OCI-M1 (cell line): ENCODE measurements at places on chromosomes 4 and X.

- peak; percentile 91 for DNase-seq
Observed at GRCh38 chrX:107718156-107718621, 57.4 kb downstream of the TSC22D3 start.

GRCh38 chr4:172134521-172134920, 321.3 kb downstream of the GALNTL6 start:
- DNase-seq: no peak

DNA sequence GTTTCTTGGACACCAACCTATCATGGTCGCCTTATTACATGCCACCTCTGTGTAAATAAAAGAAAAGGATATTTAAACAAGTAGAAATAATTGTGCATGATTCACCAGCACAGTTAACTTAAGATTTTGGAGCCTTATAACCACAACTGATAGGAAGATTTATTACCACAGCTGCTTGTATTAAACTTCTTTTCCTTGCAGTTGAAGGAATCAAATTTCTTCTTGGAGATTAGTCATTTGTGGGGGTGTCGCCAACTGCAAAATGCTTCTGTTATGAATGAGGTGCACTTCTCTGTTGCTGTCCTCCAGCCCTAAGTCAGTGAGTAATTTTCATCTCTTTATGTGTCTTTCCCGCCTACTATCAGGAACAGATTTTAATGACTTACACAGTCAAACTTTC, 73.3 kb downstream of the OR13H1 start:
- peak; percentile 5 for DNase-seq

DNA sequence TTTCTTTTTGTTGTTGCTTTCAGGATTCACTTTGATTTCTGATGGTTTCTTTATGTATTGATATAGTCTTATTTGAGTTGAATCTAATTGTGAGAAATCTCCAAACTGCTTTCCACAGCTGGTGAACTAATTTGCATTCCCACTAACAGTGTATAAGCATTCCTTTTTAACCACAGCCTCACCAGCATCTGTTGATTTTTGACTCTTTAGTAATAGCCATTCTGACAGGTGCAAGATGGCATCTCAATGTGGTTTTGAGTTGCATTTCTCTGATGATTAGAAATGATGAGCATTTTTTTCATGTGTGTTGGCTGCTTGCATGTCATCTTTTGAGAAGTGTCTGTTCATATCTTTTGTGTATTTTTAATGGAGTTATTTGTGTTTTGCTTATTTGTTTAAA, 1023.1 kb downstream of the SH3BGRL start:
- DNase-seq: no peak

GRCh38 chrX:19334945-19335626, 8.6 kb upstream of the PDHA1 start:
- peak; percentile 72 for DNase-seq

DNA sequence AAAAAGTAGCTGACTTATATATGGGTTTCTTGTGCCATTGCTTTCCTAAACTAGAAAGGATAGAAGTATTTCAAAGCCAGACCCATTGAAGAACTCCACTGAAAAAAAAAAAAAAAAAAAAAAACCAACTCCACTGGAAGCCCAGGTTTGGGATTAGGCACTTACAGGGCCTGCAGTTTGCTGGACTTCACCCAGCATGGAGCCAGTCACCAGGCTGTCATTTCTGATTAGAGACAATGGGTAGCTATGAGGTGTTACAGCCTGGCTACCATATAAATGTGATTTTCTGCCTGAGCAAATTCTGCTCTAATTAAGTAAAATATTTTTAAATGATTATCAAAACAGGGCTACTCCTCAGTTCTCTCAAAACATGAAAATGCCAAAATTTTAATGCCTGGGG, 49.5 kb downstream of the HS6ST2 start:
- no peak for DNase-seq

- DNase-seq: no peak
Observed at GRCh38 chrX:128464116-128464515, 411.9 kb upstream of the ACTRT1 start.

DNA sequence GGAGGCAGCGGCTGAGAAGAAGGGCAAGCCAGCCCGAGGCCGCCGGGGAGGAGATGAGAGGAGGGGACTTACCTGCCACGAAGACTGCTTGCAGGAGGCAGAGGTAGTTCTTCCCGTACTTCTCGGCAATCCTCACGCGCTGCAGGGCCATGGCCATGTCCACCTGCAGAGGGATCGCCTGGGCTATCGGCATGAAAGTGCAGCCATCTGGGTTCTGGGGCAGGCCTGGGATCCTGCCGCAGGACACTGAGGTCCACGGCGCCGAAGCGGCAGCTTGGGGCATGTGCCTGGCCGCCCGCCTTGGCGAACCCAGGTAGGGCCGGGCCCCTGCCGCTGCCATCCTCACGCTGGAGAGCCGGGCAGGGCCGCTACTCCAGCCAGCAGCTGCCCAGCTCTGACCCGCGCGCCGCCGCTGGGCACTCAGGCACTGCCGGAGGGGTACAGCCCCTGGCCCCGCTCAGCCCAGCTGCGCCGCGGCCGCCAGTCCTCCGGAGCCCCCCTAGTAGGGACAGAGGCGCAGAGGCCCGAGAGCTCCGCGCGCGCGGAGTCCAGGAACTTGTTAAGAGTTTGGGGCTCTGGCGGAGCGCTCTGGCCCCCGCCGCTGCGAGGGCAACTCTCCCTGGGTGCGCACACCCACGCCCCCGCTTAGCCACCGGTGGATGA, 16.0 kb downstream of the MCF2 start:
- DNase-seq: no peak

DNA sequence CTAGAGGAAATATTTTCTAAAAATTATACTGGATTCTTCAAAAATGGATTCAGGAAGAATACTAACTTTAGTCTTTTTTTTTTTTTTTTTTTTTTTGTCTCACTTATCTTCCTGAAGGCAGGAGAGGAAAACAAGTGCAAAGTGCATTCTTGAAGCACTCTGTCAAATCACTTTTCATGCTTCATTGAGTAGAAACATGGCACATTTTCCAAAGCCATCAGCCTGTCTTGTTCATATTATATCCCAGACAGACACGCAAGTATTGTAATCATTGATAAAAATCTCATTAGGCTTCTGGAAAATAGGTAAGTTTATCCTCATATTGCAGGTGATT, 1.2 kb downstream of the BBS12 start:
- DNase-seq: no peak

GRCh38 chr4:24482871-24483270, 101.5 kb downstream of the DHX15 start:
- DNase-seq: no peak

DNA sequence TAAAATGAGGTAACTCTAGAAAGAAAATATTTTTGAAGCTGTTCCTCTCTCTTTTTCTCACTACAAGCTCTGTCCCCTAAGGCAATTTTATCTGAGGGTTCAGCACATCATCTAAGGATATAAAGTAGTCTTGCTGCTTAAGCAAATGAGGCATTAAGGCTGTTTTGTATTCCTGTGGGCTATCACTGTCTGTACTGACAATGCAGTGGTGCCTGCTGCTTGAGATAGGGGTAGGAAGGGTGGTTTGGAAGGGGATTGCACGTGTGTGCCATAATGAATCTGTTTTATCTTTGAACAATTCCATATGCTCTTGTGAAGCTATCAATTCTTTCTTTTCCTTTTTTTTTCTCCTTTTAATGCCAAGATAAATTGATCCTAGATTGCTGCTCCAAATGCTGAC, 128.0 kb upstream of the ATOH1 start:
- peak; percentile 30 for DNase-seq

DNA sequence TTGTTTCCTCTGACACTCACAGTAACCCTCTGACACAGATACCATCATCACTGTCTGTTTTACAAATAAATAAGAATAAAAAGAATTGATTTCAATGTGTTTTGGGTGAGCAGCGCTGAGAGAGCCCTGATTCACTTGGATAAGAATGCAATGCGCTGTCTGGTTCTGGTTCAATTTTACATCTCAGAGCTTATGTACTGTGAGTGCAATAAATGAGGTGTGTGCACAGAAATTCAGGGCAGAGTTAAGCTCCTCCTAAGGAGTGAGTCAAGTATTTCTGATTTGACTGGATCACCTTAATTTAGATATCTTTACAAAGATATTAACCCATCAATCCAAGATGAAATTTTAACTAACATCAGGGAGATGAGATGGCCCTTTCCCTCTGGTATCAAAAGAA, 11.2 kb downstream of the FAM9C start:
- no peak for DNase-seq

- no peak for DNase-seq
Observed at GRCh38 chrX:19748896-19749680, 138.3 kb downstream of the SH3KBP1 start.

GRCh38 chrX:103864886-103865534, 33.0 kb upstream of the RAB9B start:
- DNase-seq: no peak

- no peak for DNase-seq
Observed at GRCh38 chrX:15129412-15129811, 140.5 kb downstream of the ASB9 start.
